ENCODE measurements at places on chromosomes 16 and 17.

DNA sequence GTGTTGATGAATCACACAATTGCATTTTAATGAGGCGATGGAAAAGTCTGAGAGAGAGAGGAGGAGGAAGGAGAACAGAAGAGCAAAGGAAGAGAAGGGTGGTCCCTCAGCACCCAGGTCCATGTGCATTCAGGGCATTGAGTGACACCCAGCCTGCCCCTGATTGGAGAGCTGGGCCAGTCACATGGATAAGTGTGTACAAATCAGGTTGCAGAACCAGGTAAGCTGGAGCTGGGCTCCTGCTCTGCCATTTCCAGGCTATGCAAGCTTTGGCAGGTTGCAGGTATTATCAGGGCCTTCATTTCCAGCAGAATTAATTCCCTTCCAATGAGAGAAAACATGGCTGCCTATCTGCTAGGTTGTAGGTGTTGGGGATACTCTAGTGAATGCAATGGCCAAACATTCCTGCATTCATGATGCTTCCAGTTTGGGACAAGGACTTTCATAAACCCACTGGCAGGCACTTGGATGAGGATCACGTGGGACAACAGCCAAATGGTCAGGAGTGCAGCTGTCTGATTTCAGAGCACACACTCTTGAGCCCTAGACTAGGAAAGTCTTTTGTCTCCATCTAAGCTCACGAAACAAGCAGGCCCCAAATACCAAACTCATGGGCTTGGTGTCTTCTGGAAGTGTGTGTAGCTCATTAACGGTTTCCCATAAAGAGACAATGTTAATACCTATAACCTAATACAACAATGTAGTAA, 577.9 kb upstream of the CDH5 start:
- DNase-seq = no peak

- no peak for DNase-seq
Measured at GRCh38 chr16:15925631-15926030, 23.8 kb upstream of the ABCC1 start.

DNA sequence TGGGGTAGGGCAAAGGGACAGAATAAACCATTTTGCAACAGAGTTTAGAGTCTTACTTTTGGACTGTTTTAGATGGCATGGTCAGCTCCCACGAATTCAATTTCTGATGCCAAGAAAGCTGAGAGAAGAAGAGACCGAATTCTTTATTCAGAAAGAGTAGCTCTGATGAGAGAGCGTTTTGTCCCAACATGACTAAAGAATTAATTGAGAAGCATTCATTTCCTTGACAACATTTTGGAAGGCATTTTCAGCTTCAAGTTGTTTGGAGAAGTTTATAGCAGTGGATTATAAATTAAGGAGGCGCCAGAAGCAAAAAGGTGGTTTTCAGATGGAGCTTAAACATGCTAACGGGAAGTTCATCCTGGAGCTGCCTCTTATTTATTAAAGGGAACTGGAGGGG, 12.2 kb downstream of the GAN start:
- no peak for DNase-seq

- no peak for DNase-seq
Measured at GRCh38 chr17:11002417-11002816, 164.5 kb upstream of the PIRT start.

GRCh38 chr17:1260086-1260769, 10.0 kb upstream of the BHLHA9 start:
- no peak for DNase-seq

DNA sequence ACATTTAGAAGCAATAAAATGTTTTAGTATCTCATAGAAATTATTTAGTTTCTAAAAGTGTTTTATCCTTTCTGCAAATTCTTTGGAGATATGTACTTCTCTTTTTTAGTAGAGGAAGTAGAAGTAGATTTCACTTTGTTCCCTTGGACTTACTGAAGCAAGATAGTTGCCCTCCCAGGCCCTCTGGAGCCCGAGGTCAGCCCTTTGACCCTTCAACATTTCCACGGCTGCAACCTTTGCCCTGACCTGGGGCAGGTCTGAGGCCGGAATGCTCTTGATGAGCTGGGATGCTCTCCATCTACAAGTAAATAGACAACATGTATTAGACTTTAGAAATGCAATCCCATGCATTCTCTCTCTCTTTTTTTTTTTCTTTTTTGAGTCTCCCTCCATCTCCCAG, 167.5 kb downstream of the CDK5R1 start:
- no peak for DNase-seq

- no peak for DNase-seq
Measured at GRCh38 chr17:70030371-70030770, 44.7 kb upstream of the KCNJ16 start.

DNA sequence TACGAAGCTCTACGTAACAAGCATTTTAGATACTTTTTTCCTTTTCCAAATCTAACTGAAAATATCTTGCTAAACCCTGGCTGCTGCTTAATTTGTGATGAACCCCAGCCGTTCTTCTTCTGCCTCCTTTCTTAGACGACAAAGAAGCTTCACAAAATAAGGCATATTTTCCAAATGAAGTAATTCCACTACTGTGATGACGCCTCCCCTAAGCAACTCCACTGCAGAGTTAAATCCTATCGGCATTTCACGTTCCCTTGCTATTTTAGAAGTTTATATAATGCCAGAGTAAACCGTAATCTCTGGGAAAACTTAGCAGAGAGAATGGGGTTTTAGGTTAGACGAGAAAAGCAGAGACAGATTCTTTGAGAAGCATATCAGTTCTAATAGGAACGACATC, 683.1 kb upstream of the SALL1 start:
- no peak for DNase-seq

GRCh38 chr16:66656547-66656946, 40.0 kb downstream of the CMTM4 start:
- DNase-seq = no peak

- no peak for DNase-seq
Measured at GRCh38 chr16:68273896-68274295, 9.6 kb downstream of the SLC7A6 start.

GRCh38 chr17:39108461-39109375, 42.7 kb downstream of the PLXDC1 start:
- DNase-seq = no peak

DNA sequence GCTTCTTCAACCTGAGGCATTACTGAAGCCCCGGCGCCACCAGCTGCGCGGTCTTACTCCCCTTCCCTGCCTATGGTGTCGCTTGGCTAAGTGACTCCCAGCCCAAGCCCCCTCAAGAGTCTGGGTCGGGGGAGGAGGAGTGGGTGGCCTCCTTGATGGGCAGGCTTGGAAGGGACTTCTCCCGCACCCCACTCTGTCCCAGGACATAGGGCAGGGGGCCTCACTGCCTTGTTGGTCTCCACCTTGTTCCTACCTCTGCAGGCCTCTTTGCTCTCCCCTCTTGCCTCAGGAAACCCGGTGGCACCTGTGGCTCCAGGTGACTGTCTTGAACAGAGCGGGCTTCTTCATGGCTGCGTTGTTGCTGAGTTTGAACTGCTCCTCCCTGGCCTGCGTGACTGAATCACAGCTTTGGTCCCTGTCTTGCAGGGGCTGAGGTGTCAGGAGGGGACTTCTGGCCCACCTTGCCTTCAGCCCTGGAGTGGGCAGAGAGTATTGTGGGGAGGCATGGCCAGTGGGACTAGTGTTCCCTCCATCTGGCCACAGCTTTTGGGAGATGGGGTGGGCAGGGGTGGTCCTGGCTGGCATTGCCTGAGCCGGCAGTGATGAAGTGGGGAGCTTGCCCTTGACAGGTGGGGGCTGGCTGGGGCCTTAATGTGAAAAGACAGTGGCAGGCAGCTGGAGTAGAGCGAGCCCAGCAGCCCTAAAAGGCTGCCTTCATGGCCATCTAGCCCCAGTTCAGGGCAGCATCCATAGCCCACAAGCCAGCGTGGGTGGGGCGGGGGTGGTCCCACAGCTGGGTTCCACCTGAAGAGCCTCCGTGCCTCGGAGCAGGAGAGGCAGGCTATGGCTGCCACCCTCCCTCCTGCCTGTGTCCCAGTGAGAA, 7.3 kb downstream of the CBX2 start:
- no peak for DNase-seq

DNA sequence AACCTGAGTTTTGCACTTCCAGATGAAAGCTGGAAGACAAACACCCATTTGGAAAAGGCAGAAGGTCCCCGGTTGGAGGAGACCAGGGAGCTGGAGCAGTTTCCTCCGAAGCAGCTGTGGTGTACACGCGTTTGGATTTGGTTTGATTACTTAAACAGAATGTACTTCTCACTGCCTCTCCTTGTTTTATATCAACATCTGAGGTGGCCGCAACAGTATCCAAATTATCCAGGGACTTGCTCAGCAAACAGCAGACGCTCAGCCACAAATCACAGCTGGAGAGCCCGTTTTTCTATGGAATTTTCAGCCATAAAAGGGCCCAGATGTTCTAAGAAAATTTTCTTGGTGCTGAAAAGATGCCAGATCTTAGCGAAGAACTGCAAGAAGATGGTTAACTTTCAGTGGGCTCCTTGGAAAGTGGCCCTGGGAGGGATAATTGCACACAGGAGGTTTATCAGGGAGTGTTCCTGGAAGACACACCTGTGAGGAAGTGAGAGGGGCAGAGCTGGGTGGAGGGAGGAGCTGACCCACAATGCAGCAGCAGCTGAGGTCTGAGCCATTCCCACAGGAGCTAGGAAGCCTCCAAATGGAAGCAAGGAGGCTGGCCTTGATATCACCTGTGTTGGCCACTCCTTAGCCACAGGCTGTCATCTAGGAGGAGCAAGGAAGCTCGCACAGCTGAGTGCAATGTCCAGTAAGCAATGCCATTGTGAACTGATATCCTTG, 28.9 kb upstream of the CDH5 start:
- no peak for DNase-seq

DNA sequence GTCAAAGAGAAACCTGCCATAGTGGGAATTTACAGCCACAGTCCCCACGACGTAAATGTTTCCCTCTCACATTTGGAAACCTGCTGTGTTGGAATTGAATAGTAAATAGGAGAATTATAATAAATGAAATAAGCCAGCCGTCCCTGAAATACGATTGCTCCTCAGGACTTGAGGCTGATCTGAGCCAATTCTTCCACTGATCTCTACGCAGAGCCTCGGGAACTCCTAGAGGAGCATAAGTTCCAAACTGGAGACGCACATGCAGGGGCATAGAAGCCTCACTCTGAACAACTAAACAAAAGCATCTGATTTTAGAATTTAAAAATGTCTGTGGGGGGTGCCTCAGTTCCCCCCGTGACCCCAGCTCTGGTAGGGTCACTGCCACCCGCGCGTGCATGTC, 10.2 kb upstream of the TEX19 start:
- DNase-seq = no peak

GRCh38 chr16:68992521-68992920, 112.9 kb upstream of the HAS3 start:
- no peak for DNase-seq

DNA sequence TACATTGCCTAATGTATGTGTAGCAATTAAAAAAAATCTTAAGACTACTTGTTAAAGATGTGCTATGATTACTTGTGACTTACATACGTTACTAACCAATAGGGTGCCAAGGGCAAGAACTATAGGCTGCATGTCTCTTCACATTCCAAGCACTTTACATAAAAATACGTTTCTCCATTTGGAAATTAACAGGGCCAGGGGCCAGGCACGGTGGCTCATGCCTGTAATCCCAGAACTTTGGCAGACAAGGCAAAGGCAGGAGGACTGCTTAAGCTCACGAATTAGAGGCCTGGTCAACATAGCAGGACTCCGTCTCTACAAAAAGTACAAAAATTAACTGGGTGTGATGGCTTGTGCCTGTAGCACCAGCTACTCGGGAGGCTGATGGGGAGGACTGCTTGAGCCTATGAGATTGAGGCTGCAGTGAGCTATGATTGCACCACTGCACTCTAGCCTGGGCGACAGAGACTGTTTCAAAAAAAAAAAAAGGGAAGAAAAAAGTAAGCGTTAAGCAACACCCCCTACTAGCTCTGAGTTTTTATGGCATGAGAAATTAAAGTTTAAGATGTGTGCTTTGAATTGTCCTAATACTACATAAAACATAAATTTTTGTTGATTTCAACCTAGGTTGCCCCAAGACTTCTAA, 12.3 kb downstream of the PSMD12 start:
- DNase-seq = no peak

- DNase-seq = no peak
Measured at GRCh38 chr17:61805399-61805798, 57.9 kb downstream of the BRIP1 start.

DNA sequence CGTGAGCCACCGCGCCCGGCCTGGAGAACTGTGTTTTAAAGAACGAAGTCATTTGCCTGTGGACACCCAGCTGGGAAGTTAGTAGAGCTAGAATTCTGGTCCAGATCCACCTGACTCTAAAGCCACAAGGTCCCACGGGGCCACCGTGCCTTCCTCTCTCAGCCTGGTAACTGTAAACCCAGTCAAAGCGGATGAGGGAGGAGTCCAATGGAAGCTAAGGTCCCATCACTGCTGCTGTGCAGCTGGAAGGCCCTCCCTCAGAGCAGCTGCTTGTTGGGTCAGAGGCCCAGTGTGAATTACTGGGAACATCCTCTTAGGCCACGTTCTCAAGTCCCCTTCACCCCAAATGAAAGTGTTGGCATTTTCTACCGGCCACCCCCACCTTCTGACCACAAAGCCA, 48.8 kb upstream of the CACNG5 start:
- DNase-seq = no peak

GRCh38 chr17:43994272-43995149, 9.9 kb upstream of the NAGS start:
- DNase-seq = no peak

DNA sequence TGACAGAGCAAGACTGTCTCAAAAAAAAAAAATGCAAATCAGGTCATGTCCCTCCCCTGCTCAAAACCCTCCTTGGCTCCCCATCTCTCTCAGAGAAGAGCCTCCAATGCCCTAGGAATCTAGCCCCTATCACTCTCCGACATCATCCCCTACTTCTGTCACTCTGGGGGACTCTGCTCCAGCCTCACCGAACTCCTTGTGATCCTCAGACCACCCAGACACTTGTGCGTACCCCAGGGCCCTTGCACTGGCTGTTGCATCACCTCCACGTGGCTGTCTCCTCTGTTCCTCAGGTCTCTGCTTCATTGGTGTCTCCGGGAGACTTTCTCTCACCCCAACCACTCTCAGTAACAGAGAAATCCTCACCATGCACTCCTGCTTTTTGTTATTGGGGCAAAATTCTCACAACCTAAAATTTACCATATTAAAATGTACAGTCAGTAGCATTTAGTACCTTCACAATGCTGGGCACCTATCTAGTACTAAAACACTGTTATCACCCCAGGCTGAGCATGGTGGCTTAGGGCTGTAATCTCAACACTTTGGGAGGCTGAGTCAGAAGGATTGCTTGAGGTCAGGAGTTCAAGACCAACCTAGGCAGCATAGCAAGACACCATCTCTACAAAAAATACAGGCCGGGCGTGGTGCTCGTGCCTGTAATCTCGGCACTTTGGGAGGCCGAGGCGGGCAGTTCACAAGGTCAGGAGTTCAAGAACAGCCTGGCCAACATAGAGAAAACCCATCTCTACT, 15.2 kb downstream of the PLA2G10 start:
- no peak for DNase-seq

- no peak for DNase-seq
Measured at GRCh38 chr17:75487351-75488070, 27.8 kb downstream of the CASKIN2 start.

GRCh38 chr16:30376461-30376902, 1.9 kb downstream of the MYL11 start:
- no peak for DNase-seq

Measured in iPS DF 6.9 (cell line).